ENCODE measurements at places on chromosomes 4 and X. TPM values are rescaled to one million over a fixed set of nuclear protein-coding genes. Genes with fewer than 3 reads are reported as not detected.

GRCh38 chr4:166143227-166143626, 270.2 kb downstream of the TLL1 start:
- DNase-seq, result no peak

DNA sequence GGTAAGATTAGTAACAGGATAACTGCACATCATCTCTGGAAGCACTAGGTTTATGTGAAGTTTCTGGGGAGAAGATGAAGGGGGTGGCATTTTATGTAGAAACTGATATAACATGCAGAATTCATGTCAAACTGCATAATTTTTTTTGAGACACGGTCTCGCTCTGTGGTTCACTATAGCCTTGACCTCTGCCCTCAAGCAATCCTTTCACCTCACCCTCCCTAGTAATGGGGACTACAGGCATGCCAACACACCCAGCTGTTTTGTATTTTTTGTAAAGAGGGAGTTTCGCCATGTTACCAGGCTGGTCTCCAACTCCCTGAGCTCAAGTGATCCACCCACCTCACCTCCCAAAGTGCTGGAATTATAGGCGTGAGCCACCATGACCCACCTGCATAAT, 11.5 kb downstream of the ABRAXAS1 start:
- no peak for DNase-seq

Gene WDR13
- total RNA-seq, result 127 TPM

Gene PDE5A
- total RNA-seq, result 74.4 TPM

Gene USP26
- total RNA-seq, result not detected

Gene BTC
- 8.3 TPM for total RNA-seq

Gene SPACA5
- total RNA-seq, result not detected

All from ureter (tissue), 1 donor.